ENCODE measurements at places on chromosomes 1 and 21.

DNA sequence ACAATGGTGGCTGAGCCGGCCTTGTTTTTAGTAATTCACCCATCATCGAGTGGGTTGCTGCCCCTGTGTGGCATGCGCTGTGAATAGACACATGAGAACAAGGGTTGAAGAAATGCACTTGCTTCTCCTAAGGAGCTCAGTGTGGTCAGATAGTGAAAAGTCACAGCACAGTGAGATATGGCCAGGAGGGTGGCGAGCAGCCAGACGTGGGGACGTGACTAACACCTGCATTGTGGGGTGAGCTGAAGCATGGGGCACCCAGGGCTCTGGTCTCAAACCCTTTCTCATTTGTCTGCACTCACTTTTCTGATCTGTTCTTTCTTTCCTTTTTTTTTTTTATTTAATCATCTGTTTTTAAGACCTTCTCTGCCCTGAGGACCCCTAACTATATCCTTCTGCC, 13.5 kb downstream of the MTARC1 start:
- DNase-seq: no peak

DNA sequence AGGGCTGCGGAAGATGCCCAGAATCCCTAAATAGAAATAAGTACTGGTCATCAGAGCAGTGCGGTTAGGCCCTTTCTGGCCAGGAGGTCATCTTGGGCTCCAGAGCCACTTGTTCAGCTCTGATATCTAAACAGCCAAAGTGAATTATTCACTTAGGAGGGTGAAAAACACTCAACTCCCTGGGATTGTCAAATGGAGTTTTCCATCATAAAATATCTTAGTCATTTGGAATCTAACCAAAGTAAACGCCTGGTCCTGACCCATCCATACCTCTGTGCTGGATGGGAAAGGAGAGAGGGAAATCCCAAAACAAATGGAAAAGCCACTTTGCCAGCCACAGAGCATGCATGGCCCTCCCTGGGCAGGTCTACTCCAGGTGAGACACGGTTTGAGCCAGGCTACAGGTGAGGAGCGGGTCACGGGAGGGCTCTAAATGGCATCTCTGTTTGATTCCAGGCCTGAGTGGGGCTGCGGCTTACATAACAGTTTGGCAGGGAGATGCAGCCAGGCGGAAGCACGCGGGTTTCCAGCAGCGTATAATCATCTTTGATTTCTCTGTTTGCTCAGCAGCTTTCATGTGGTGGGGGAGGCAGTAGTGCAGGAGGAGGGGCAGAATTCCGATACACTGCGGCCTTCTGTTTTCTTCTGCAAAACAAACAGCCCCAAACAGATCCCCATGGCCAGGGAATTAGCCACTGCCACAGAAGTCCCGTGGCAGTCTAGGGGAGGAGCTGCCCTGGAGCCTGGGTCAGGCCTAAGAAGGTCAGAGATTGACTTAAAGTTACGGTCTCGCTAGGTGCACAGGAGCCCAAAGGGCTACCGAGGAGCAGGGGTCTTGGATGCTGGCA, 59.1 kb upstream of the ZNF648 start:
- DNase-seq: no peak

- no peak for DNase-seq
Measured at GRCh38 chr1:197927908-197928665, 10.9 kb downstream of the LHX9 start.

GRCh38 chr1:164557270-164557669, 1.7 kb upstream of the PBX1 start:
- no peak for DNase-seq

DNA sequence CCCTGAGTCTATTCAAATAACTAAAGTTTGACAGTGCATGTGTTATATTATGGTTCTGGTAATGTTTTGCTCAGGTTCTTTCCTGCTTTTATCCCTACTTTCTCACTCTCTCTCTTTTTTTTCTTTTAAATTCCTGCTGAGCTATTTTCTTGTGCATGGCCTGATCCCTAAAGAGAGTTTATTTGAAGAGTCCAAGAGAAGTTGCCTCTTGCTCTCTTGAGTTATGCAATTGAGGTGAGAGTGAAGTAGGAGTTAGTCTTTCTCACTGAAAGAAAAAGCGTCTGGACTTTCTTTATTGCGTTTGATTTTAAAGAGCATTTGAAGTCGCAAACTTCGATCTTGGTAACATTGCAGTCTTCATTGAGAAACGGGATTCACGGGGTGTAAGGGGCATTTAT, 136.2 kb upstream of the RAVER2 start:
- no peak for DNase-seq

- no peak for DNase-seq
Measured at GRCh38 chr1:85397490-85398032, 67.4 kb downstream of the DDAH1 start.

DNA sequence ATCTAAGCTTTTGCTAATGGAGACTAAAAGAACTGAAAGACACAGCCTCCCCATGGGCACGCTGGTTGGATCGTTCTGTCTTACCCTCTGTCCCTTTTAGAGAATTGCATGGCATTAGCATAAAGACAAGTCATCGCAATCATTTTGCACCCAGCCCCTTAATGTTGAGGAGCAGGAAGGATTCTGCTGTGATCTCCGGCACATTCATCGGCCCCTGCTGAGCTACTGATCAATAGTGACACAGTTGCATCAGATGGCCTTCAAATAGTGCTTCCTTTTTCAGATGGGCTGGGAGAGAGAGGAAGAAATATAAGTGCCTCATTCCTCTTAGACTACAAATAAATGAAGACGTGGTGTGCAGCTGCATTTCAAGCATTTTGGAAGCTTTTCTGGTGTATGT, 75.4 kb downstream of the NOS1AP start:
- DNase-seq: no peak

GRCh38 chr1:1806890-1807289, 28.6 kb upstream of the NADK start:
- no peak for DNase-seq

DNA sequence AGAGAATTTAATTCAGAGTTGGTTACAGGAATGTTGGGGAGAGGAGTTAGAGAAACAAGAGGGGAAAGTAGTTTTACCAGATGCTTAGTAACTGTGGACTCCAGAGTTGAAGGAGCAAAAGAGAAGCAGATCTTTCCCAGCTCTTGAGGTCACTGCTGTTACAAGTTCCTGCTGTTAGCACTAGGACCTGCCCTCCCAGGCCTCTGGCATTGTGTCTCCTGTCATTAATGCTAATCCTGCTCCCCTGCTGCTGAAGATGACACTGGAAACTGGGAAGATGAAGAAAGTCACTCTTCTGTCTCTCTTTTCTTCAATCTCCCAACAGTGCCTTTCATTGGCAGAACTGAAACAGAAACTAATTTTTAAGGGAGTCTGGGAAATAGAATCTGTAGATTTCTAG, 845.6 kb downstream of the ADGRL2 start:
- DNase-seq: no peak

DNA sequence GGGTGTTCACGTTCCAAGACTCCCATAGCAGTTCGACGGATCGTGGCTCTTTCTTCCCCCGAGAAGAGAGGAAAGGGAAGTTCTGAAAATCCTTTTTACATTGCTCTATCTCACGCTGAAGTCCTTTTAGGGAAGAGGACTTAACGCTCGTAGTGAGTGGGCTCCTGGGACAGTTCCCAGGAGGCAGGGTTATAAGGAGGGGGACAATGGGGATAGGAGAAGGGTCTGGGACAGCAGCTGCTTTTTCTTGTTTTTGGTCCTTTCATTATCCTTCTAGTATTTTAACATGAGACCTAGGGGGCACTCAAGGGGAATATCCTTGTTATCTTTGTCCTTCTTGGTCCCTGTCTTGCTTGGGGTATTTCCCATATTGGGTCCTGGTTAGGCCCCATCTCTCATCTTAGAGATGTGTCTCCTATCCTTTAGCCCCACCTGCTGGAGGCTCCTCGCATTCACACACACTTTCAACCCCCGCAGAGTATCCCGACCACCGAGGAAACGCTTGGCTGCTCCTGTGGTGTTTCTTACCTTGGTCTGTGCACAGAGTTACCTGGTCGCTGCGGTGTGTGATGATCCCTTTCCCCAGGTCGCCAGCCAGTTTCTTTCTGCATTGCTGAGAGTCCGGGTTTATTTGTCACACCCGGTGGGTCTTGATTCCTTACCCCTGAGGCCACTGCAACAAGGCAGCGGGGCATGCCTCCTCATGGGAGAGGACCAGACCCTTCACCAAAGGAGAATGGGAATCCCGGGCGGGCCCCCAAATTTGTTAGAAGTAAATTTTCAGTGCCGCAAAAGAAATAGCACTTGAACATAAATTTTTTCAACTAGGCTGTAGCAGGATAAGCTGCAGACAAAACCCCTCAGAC, 29.7 kb downstream of the SCCPDH start:
- DNase-seq: peak; percentile 62

DNA sequence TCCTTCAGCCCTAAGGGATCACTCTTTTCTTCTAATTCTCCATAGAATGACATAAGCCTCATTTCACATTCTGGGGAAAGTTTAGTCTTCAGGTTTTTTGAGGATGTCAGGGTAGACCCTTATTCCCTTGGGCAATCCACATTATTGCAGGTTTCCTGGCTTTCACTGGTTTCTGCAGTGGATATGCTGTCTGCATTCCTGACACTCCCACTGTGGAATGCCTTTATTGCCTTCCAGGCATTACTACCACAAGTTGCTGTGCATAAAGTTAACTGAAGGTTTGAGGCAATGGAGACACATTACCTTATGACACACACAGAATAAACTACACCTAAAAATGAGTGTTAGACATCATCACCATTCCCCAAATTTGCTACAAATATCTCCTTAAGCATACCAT, 12.7 kb downstream of the FASLG start:
- no peak for DNase-seq

- DNase-seq: no peak
Measured at GRCh38 chr1:82110366-82111254, 309.9 kb downstream of the ADGRL2 start.

DNA sequence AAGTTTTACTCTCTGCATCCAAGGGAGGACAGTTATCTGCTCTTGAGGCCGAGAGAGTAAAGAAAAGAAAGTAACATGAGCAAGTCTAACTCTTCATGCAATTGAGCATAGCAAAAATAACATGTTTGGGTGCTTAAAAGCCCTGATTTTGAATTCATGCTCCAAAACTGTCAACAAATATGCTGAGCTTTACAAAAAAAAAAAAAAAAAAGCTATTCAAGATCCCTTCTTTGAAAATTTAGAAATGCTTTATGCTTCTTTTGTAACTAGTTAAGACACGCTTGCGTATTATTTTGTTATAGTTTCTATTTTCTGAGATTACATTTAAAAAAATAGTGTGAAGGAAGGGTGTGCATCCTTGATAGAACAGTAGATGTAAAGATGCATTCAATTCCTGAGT, 1733.0 kb downstream of the MRPL39 start:
- no peak for DNase-seq

DNA sequence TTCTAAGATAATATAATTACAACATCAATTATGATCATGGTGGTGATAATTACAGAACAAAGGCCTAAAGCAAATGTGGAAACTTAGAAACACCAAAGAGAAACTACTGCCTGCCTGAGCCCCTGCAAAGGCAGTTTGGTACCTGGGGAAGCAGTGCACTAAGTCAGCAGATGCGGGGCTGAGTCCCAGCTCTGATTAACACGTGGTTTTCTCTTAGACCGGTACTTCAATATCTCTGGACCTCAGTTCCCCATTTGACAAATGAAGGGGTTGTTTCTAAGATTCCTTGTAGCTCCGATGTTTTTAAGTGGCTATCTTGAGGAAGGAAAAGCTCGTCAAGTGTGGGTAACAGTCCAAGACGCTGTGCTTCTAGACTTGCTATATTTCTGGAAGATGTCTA, 16.7 kb upstream of the PLEKHA6 start:
- no peak for DNase-seq

- DNase-seq: no peak
Measured at GRCh38 chr1:31218705-31219104, 21.0 kb downstream of the NKAIN1 start.

DNA sequence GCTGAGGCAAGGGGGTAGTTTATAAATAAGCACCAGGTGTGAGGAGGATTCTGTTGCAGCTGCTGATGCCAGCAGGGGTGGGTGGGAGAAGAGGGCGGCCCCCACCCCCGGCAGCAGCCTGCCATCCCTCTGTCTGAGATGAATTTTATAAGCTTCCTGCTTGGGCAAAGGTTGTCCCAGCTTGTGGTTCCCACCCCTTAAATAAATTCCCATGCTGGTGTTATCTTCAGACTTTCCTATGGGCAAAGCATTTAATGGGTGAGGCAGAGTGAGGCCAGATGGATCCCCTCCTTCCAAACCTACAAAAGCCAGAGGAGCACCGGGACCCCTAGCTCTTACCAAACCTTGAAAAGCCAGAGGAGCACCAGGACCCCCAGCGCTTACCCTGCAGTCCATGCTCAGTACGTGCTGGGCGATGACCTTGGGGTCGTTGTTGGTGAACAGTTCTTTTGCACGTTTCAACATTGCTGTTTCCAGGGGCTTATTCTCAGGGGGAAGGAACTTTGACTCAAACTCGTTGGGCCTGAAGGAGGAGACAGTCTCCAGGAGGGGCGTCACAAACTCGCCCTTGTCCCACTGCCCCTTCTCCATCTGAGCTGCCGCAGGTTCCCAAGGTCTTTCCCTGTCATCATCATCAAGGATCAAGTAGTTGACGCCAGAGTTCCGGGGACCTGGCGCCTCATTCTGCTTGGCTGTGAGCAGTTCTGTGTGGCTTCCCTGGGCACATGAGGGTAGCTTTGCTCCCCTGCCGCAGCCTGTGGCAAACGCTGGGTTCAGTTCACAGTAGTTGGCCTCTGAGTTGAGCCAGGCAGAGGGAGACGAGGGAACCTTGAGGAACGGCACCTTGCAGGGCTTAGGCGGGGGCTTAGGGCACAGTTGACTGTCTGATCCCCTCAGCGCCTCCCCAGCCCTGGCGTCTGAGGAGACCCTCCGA, 99.5 kb downstream of the BCAR3 start:
- DNase-seq: no peak

- no peak for DNase-seq
Measured at GRCh38 chr1:231757101-231757404, 130.5 kb downstream of the DISC1 start.

GRCh38 chr1:198318085-198318484, 161.3 kb downstream of the NEK7 start:
- no peak for DNase-seq

DNA sequence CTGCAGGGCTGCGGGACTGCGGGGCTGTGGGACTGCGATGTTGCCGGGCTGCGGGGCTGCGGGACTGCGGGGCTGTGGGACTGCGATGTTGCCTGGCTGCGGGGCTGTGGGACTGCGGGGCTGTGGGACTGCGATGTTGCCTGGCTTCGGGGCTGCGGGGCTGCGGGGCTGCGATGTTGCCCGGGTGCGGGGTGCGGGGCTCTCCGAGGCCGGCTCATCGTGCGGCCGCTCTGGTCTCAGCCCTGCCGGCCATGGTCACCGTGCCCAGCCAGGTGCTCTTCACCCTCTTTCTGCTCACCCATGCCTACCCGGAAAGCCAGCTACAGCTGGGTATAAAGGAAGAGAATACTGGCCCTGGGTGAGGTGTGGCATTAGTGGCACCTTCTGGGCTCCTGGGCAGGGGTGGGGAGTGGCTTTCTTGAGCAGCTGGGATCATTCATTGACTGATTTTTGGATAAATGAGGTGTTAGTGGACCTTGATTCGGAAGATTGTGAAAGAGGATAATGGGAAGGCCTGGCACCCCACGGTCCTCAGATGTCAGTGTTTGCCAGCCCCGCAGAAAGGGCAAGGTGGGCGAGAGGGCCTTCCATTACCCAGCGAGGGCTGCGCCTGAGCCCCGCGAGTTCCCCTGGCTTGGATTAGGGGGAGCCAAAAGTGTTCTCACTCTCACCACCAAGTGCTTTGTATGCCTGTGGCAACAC, 36.3 kb downstream of the COQ8A start:
- DNase-seq: no peak
